ENCODE measurements at places on chromosomes 2 and 18.

GRCh38 chr2:75098856-75099255 lies 100.5 kb downstream of the TACR1 start:
- DNase-seq: peak; percentile 28

- no peak for DNase-seq
Measured at GRCh38 chr2:83782122-83782521, 677.0 kb downstream of the SUCLG1 start.

DNA sequence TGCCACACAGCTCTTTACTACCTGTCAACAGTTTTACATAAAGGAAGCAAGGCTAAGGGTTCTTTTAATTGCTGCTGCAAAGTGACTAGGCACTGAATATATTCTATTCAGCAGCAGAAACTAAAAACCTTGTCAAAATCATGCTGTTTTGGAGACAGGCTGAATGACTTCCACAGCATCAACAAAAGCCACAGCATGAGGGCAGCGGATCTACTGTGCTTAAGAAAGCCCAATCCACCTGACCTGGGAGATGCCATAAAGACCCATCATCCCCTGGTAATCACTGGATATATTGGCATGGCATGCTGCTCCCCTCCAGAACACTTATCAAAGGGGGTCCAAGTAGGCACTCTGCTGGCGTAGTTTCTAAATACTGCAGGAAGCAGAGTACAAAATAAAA lies 715.1 kb upstream of the SLC8A1 start:
- DNase-seq: no peak

- DNase-seq: no peak
Measured at GRCh38 chr2:203704430-203704829, 2.0 kb upstream of the CD28 start.

DNA sequence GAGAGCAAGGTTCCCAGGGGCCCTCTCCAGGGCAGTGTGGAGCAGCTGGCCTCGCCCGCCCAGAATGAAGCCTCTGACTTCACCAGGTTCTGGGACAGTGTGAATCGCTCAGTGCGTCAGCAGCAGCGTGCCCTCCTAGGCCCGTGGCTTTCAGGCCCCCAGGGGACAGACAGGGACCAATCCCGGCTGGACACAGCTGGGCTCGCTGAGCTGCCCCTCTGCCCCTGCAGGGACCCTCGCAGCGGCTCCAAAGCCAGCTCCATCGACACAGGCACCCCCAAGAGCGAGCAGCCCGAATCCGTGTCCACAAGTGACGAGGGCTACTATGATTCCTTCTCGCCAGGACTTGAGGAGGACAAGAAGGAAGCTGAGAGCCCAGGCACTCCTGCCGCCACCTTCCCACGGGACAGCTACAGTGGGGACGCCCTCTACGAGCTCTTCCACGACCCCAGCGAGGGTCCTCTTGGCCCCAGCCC lies 7.6 kb downstream of the AMER3 start:
- DNase-seq: no peak

- DNase-seq: peak; percentile 61
Measured at GRCh38 chr2:23926290-23926749, 603 bp downstream of the ATAD2B start.

GRCh38 chr2:208573569-208573968 lies 167.0 kb downstream of the PTH2R start:
- DNase-seq: peak; percentile 12

- peak; percentile 50 for DNase-seq
Measured at GRCh38 chr2:45119038-45119437, 109.8 kb upstream of the SIX2 start.

DNA sequence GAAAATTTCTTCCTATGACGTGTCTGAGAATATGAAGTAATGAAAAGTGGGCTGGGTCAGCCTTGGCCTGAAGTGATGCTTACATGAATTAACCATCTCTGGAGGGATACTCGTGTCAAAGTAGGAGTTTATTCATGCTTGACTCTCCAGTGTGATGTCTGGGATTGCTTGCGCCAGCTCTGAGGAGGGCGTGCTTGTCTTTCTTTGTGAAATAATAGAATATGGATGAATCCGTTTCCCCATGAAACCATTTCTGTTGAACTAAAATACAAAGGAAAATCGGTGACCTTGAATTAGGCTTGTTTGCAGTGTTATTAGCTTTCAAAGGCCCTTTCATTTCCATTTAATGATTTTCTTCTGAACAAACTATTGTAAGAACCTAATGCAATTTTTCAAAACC lies 77.9 kb downstream of the EML6 start:
- no peak for DNase-seq

- DNase-seq: no peak
Measured at GRCh38 chr2:212669761-212670160, 131.2 kb upstream of the ERBB4 start.

DNA sequence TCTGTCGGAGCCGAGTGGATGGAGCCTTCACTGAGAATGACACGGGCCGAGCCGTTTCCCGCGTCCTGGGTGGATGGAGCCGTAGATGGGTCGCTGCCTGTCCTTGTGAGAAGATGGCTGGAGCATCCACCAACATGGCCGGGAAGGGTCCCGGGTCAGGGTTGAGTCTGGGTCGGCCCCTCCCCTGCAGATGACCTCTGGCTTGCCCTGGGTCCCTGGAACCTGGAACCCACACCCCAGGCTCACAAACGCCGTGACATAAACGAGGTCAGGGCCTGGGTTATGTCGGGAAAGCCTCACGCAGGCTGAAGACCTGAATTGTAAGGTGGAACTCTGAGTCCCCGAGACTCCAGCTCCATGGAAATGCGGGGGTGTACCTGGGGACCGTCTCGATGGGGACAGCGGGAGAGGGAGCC lies 94.9 kb downstream of the NFATC1 start:
- DNase-seq: no peak

DNA sequence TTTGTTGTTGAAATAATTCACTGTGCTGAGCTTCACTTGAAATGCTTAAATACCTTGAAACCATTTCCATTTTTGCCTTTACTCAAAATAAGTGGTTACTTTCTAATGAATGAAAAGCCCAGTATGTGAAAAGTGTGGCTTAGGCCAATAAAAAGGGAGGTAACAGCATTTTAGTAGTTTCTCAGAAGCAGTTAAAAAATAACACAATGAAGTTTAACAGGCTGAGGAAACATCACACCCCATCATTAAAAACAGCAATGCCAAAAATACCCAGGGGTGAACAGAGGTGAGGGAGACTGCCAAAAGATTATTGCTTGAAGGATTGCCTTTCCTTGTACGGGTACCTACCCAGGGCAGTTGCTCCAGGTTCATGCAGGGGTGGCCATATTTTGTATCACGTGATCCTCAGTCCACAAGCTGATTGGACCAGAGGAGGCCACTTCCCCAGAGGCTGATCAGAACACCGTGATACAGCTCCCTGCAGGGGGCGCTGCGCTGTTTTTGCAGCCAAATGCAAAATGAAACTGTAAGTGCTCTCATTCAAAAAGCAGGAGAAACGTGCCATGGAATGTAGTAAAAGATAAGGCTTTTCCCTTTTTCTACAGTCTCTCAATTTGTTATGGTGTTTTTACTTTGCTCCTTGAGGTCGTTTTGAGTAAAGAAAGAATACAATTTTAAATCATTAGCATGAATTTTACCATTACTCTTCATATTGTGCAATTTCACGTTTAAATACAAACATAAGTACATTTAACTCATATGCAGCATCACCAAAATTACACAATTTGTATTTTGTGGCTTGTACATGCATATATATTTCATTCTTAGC lies 70.2 kb upstream of the SH3BP4 start:
- peak; percentile 97 for DNase-seq

DNA sequence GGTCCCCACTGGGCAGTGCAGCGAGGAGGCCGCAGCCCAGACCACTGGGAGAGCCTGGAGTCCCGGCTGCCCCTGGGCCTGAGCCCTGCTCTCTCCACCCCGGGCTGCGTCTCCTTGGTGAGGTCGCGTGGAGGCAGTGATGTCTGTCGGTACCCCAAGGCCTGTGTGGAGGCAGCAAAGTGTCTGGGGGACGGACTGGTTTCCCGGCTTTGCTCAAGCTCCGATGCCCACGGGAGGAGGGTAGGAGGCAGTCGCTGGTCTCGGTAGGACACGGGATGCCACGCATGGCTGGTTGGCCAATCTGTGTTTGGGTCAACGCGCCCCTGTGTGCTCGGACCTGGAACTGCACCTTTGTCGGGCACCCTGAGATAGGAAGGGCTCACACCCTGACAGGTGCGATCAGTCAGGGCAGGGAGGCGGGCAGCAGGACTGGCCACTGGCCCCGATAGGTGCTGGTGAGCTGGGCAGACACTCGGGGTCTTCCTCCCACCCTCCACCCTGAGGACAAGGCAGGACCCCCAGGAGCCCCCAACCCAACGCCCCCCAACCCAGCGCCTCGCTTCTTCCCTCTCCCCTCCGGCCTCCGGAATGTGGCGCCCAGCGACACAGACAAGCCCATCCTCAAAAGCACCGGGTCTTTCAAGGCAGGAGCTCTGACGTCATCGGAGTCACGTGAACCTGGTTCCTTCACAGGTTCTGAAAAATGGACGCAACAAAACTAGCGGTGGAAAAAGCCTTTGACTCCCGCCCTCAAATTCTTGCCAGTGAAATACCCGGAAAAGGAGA lies 288.6 kb downstream of the NDUFA10 start:
- DNase-seq: no peak

Data from cardiac muscle cell (in vitro differentiated cells and primary cell).